ENCODE measurements at places on chromosomes 16 and 17. TPM values are rescaled to one million over a fixed set of nuclear protein-coding genes. Genes with fewer than 3 reads are reported as not detected.

GRCh38 chr17:80497726-80498241 is 21.4 kb upstream of the NPTX1 start:
- DNase-seq = no peak

GRCh38 chr17:29560316-29560715 is 6.5 kb downstream of the ABHD15 start:
- no peak for DNase-seq

The CCL17 gene
- polyA plus RNA-seq = not detected

GRCh38 chr17:57939797-57940196 is 15.4 kb downstream of the CUEDC1 start:
- DNase-seq = no peak

GRCh38 chr16:73046202-73046848 is 1.6 kb downstream of the ZFHX3 start:
- DNase-seq = no peak

GRCh38 chr16:68466174-68466573 is 17.9 kb upstream of the SMPD3 start:
- no peak for DNase-seq

- DNase-seq = no peak
Observed at GRCh38 chr16:17836868-17837602, 366.3 kb upstream of the XYLT1 start.

The SBK1 gene
- 14.1 TPM for polyA plus RNA-seq

The GCGR gene
- 7.6 TPM for polyA plus RNA-seq

DNA sequence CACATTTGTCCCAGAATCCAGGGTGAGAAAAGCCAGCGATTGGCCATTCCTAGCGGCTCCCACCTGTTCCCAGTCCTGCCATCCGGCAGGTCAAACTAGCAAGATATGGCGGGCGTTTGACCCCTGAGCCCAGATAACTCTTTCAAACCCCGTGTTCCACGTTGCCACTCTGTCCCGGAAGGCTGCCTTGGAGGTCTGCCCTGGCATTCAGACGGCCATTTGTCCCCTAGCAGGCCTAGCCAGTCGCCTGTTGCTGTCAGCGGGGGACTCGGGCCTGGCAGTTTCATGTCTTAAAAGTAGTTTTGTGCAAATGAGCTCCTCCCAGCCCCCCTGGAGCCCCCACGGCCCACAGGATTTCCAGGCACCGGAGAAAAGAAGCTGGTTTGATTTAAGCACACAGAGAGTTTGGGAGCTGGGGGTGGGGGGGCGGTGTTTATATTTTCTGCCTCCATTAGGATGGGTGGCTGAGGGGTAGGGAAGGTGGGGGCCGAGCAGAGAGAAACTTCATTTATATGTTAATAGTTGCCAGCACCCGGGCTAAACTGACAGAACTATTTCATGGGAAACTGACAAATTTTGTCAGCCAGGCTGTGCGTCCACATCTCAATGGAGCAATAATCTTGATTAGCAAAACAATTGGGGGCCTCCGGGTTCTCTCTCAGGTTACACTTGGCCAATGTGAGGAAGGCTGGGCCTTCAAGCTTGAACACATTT is 240.9 kb upstream of the SALL1 start:
- DNase-seq = no peak

The KRTAP1-5 gene
- polyA plus RNA-seq = not detected

DNA sequence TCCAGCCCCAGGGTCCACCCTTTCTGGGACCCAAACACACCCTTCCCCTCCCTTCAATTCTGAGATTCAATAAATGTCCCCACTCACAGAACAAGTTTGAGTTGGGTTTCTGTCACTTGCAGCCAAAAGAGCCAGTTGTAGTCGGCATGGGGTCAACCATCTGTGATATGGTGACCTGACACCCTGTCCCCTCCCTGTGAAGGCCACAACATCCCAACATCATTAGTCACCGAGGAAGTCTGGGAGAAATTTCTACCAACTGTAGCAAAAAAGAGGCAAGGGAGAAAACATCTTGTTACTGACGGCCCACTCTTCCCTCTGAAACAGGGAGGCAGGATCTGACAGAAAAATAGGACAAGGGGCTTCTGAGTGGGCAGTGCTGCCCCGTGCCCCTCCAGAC is 638 bp upstream of the LYZL6 start:
- DNase-seq = no peak

The CCDC200 gene
- polyA plus RNA-seq = 7.2 TPM

GRCh38 chr17:53428913-53429312 is 393.8 kb upstream of the KIF2B start:
- no peak for DNase-seq

GRCh38 chr16:56057151-56057550 is 134.1 kb upstream of the GNAO1 start:
- no peak for DNase-seq

The CNEP1R1 gene
- 25.6 TPM for polyA plus RNA-seq

DNA sequence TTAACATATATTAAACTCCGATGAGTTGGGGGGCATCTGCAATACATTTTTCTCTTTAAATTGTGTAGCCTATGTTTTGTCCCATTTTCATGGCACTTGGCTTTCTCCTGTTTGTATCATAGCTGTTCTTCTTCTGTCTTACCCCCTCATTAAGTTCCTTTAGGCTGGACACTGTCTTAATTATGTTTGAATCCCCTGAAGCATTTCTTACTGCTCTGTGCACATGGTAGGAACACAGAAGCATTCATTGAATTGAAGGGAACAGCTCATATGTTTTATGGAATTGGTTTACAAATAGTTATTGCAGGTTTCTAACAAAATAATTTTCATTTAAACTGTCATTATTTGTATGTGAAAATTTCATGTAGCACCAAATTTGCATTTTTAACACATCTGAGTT is 176.8 kb downstream of the TANC2 start:
- no peak for DNase-seq

DNA sequence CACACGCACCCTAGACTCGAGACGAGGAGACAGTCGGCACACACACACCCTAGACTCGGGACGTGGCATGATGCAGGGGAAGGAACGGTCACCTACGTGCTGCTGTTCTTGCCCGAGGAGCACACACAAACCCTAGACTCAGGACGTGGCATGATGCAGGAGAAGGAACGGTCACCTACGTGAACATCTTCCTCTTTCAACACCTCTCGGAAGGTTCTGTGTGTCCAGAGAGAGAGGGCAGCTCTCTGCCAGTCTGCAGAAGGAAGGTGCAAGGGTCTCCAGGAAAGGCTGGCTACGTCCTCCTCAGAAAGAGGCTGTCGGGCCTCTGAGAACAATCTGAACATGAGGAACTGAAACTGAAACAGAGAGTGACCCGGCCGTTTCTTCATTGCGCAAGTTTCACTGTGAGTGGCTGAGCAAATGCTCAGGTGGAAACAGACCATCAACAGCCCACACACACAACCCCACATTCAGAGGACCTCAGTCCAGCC is 43.4 kb downstream of the ZNF276 start:
- no peak for DNase-seq

The WWP2 gene
- 42.0 TPM for polyA plus RNA-seq

DNA sequence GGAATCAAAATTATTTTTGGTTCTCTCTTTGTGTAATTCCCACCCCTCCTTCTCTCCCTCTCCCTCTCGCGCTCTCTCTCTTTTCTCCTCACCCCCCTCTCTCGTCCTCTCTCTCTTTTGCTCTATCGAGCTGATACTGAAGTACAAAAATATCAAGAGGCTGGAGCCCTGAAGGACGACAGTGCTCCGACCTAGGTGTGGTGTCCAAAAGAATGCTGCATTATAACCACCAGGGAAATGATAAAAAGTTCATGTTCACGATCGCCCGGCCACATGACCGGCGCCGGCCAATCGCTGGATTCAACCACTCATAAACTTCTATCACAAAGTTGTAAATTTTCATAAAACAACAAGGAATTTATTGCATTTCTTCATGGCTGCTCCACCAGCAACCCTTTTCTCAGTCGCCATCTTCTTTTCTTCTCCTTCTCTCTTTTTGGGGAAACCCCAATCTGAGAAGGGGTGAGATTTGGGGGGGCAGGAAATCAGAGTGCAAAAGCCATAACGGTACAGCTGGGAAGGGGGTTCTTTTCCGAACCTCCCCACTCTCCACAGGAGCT is at the start of gene HOXB6:
HOXB6 (minus strand) TSS at position 217 of the 560 bp plus-strand sequence. CDS start 6,836 bp downstream, outside the sequence.
- DNase-seq = no peak

DNA sequence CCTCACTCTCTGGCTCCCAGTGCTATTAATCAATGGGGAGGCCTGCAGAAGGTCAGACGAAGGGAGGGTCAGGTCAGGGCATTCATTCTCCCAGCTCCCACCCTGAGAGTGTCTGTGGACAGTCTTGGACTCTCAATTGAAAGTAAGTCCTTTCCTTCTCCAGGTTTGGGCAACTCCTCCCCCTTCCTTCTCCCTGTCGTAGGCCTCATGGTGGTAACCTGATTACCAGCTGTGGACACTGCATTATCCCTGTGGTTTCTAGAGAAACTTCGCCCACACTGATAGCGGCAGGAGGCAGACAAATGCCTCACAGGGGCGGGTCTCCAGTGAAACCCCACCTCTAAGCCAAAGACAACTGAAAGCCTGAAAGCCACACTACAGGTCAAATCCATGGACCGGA is 57.7 kb upstream of the SLC25A19 start:
- no peak for DNase-seq

The CIBAR2 gene
- polyA plus RNA-seq = 0.15 TPM
